ENCODE measurements at places on chromosomes 1 and 21. TPM values are rescaled to one million over a fixed set of nuclear protein-coding genes. Genes with fewer than 3 reads are reported as not detected.

Gene PRAMEF20
- not detected for total RNA-seq

Gene GRIK1
- total RNA-seq: 0.20 TPM

Gene RABGAP1L
- total RNA-seq: 17.9 TPM

Gene FCGR2B
- total RNA-seq: not detected

Gene MORC3
- total RNA-seq: 22.4 TPM

Gene ADGRL4
- 109 TPM for total RNA-seq

Gene UAP1
- total RNA-seq: 41.2 TPM

Gene FAM167B
- total RNA-seq: 0.79 TPM

Gene CD247
- not detected for total RNA-seq

Gene OR2T10
- total RNA-seq: not detected

DNA sequence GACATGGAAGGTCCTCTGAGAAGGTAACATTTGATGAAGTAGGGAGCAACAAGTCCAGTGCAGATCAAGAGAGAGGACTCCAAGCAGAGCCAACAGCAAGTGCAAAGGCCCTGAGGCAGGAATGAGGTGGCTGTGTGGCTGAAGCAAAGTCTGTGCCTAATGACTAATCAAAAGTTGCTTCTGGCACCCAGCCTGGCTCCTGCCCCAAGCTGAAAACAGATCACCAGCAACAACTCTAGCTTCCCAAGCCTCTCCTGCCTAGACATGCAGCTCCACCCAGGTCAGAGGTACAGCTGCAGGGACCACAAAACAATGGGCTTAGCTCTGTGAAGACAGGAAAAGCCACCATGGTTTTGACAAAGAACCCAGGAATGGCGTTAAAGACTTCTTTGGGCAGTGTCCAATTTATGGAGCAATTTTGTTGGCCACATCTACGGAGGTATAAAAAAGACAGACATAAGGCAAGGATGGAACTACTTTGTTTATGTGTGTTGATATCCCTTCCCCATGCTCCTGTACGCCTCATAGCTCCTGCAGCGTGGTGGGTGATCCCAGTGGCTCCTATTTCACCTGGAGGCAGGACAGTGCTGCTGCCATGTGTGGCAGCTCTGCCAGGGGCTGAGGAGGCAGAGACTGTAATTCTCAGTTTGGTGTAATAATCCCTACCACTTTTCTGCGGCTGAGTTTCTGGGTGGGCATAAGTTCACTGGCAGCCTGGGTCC, 26.4 kb upstream of the IGSF3 start:
- no peak for DNase-seq

- no peak for DNase-seq
Observed at GRCh38 chr1:67682659-67683197, 2.3 kb upstream of the GADD45A start.

DNA sequence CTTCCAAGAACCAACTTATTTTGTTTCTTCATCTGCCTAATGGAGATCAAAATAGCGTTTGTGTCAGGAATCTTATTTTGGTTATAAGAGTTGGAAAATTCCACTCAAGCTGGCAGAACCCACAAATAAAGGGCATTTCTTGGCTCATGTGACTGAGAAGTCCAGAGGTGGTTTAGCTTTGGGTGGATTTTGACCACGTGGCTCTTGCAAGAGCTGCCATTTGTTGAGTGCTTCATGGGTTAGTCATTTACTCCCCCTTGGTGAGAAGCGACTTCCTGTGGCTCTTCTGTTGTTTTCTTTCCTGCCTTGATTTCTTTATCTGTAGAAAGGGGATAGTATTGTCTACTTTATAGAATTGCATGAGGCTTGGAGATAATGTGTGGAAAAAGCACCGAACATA, 9.5 kb upstream of the RNF186 start:
- no peak for DNase-seq

- DNase-seq: no peak
Observed at GRCh38 chr1:6700853-6701436, 671 bp downstream of the DNAJC11 start.

- peak; percentile 81 for DNase-seq
Observed at GRCh38 chr1:77513839-77514763, 168.4 kb downstream of the ZZZ3 start.

DNA sequence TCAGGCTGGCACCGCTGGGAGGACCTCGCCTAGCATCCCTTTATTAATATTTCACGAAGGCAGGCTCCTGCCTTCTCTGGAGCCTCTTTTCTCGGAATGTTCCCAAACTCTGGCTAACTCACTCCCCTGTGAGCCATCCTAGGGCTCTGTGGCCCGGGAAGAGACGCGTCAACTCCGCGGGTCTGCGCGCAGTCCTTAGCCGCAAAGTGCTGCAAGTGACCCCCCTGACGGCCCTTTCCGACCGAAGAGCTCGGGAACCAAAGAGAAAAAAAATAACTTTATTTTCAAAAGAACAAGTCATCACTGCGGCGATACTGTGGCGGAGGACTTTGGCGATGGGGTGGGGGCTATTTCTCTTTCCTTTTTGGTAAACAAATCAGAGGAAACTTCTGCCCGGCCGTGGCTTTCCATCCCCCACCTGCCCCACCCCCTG, 14.6 kb downstream of the NR5A2 start:
- peak; percentile 49 for DNase-seq

DNA sequence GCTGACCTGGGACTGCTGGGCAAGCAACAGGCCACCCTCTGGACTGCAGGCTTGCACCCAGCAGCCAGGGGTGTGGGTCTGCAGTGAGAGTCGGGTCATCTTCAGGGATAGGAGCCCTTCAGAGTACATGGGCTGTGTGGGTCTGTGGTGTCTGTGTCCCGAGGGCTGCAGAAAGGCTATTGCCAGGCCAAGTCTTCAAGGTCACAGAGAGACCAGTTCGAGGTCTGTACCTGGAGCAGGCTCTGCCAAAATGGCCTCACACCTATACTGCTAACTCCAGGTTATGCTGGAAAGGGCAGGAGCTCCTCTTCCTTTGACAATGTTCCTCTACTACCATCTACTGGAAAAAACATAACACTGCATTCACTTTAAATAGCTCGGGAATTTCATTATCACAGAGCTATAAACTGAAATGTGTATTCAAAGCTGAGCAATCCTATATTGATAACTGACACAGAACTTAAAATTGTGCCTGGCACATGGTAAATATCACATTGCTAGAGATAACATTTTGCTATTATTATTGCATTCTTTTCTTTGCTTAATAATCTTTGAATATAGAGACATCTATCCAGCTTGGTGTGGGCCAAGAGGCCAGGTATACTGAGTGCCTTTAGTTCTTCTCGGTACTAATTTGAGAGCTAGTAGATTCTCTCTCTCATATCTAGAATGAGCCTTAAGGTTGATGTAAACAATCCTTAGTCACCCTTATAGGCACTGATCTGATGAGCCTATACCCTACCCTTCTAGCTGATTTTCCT, 6.9 kb upstream of the DNAH14 start:
- peak; percentile 49 for DNase-seq

DNA sequence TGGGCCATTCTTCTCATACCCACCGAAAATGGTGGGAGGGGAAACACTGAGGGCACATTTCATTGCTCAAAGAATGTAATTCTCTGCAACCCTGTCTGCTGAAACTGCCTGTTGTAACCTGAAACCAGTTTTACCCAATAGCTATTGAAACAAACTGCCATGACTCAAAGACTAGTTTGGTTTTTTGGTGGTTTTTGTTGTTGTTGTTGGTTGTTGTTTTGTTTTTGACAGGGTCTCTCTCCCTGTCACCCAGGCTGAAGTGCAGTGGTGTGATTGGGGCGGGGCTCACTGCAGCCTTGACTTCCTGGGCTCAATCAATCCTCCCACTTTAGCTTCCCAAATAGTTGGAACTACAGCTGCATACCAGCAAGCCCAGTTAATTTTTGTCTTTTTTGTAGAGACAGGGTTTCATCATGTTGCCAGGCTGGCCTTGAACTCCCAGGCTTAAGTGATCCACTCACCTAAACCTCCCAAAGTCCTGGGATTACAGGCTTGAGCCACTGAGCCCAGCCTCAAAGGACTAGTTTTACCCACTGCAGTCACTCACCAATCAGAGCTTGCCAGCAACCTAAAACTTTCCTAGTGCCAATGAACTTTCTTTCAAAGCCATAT, 2.1 kb upstream of the IPP start:
- DNase-seq: no peak

- DNase-seq: peak; percentile 1
Observed at GRCh38 chr1:165444897-165445370, at the start of gene RXRG. TSS of gene RXRG (minus strand) at chr1:165445126. CDS start at chr1:165444893, 233 bp downstream.

DNA sequence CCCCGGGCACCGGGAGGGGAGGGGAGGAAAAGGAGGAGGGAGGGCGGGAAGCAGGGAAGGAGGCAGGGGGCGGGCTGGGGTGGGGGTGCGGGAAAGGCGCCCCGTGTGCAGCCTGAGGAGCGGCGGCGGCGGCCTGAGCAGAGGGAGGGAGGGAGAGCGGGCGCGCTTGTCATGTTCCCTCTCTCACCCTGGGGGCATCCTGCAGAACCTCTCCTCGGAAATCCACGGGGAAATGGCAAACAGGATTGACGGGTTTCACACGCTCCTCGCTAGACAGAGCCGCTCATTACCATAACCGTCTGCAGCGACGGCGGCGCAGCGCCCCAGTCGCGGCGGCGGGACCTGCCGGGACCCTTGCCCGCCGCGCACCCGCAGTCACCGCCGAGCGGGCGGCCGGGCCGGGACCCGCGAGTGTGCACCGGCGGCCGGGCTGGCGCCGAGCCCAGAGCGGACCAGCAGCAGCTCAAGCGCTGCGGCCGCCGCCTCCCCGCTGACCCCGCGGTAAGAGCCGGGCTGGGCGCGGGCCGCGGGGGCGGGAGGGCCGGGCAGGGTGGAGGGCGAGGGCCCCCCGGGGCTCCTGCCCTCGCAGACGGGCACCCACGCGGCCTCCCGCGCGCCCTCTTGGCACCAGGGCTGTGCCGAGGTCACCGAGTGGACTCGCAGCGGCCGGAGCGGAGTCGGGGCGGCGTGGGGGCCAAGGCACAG, at the start of gene SERTAD4:
Gene SERTAD4 (plus strand): TSS at position 286 of the 705 bp plus-strand sequence. CDS start 5,165 bp downstream, outside the sequence.
- DNase-seq: peak; percentile 30

GRCh38 chr1:115062542-115063004, 26.7 kb downstream of the TSPAN2 start:
- DNase-seq: peak; percentile 29

DNA sequence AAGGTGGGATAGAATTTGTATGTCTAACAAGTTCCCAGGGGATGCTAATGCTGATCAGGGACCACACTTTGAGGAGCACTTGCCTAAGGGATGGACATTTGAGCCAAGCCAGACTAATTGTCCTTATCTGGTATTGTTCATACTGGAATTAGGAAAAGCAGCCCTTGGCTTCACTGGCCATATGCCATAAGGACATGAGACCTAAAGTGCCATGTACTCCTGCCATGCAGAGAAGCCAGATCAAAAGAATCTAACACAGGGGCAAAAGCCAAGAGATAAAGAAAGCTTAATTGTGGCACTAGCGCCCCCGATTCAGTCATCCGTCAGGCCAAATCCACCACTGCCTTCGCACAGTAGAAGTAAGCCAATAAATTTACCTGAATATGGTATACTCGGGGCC, 45.7 kb downstream of the RNF11 start:
- DNase-seq: no peak

- peak; percentile 61 for DNase-seq
Observed at GRCh38 chr1:1361982-1362423, 3.6 kb upstream of the MXRA8 start.

- DNase-seq: no peak
Observed at GRCh38 chr1:224860488-224861338, 68.8 kb upstream of the DNAH14 start.

- peak; percentile 55 for DNase-seq
Observed at GRCh38 chr1:46539972-46540371, 11.5 kb downstream of the KNCN start.

GRCh38 chr1:232486454-232487207, 143.3 kb downstream of the SIPA1L2 start:
- DNase-seq: no peak

GRCh38 chr1:66758241-66758755, 6.0 kb downstream of the DYNLT5 start:
- DNase-seq: peak; percentile 53

DNA sequence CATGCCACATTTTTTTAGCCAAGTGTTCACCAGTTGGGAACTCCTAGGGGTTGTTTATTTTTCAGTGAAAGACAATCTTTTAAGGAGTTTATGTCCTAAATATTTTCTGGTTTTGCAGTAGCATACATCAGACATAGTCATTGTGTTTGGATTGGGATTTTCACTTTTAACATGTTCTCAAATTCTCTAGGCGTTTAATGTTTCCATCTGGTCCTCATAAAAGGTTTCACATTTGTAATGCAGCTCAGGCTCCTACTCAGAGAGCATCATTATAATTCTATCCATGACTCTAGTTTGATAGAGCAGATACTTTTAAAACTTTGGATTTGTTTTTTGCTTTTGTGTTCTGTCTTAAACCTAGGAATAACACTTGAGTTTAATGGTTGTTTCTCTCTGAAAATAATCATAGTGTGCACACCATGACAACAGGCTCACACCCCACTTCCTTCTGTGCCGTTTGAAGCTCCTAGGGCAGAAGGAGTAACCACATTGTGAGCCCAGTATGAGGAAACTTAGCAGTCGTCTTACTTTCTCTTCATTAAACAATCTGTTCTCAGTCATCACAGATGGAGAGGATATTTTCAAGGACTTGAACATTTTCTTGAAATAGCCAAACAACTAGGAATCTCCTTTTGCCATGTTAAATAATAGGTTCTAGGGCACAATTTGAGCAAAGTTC, 219.6 kb downstream of the PDE4B start:
- no peak for DNase-seq

DNA sequence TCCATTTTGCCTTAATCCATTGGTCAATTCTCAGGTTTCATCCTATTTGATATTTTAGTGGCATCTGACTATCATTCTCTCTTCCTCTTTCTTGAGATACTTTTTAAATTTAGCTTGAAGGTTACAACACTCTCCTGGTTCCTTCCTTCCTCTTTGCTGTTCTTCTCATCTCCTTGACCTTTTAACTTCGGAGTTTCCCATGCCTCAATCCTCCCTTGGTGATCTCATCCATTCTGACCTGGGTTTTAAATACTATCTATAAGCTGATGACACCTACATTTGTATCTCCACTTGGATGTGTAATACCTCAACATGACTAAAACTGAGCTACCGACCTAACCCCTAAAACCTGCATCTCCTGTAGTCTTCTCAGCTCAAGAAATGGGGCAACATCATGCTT, 4.8 kb upstream of the ZNF687 start:
- DNase-seq: no peak

DNA sequence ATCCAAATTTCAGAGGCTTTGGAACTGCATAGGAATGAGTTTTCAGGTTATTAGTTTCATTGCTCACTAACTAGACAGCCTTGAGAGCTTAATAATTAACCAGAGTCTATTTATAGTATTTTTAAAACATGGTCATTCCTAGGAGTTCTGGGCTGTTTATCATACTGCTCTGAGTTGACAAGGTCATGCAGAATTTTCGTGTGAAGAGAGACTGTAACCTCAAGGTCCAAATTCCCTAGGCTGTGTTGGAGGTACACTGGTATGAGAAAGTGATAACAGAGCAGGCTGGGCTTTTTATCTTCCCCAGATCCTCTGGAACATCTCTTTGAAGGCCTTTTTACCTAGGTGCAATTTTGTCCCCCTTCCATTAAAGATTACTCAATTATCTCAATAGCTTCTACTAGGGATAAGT, 736.3 kb downstream of the LTN1 start:
- DNase-seq: no peak

- DNase-seq: no peak
Observed at GRCh38 chr1:181122222-181122621, 33.7 kb downstream of the IER5 start.
